ENCODE measurements at places on chromosomes 11 and 22.
A peak's percentile ranks its signal among the peaks of the same experiment; 100 is the strongest.

DNA sequence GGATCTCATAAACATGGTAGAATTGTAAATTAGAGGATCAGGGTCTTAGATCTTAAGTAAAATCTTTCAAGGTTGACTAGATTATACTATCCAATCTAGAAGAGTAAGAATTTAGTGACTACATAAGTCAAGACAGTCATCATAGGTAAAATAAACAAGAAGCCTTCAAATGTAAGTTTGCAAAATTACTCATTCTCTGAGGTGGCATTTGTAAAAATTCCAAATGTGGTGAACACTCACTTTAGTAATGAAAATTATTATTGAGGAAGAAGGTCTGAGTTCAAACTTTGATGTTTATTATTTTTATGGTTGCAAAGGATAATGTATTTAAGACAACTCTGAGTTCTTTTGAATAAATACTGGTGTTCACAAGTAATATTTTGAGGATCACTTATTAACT lies 4.6 kb downstream of the HYLS1 start:
- DNase-seq = no peak

DNA sequence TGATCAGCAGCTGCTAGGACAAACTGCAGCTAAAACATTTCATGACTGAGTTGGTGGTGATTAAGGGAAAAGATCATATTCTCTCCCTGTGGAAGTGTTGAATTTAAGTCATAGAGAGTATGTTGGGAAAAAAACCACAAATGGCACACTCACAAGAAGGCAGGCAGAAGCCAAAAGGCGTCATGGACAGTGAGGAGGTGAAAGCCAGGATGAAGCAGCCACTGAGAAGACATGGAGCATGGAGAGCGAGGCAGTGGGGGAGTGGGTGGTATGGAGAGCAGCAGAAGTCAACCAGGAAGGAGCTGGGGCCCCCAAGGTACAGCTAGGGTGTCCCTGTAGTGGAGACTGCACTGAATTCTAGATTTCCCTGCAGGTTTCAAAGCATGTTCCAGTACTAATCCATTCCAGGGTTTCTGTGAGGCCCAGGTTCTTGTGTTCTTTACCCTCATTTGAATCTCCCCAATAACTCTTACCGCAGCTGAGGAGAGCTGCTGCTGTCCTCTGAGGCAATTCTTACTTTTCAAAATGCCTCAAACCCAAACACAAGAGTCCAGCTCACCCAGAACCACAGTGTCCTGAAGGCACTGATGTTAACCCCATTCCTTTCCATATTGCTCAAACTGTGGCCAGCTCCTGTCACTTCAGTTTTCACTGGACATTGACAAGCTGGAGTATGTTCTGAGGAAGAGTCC lies 191.8 kb upstream of the E2F8 start:
- no peak for DNase-seq

- DNase-seq = peak; percentile 60
Measured at GRCh38 chr22:23910496-23911190, 16.5 kb downstream of the MIF start.

GRCh38 chr22:19766240-19766510 lies 5.6 kb downstream of the TBX1 start:
- no peak for DNase-seq

- DNase-seq = peak; percentile 65
Measured at GRCh38 chr22:47370448-47371262, 608.2 kb downstream of the TBC1D22A start.

- DNase-seq = no peak
Measured at GRCh38 chr22:16917144-16918003, 90.6 kb downstream of the GAB4 start.

- no peak for DNase-seq
Measured at GRCh38 chr11:121596195-121597155, 143.7 kb upstream of the SORL1-AS1 start.

GRCh38 chr11:86570020-86570419 lies 102.4 kb downstream of the ME3 start:
- DNase-seq = no peak
